ENCODE measurements at places on chromosomes 3 and 15. TPM values are rescaled to one million over a fixed set of nuclear protein-coding genes. Genes with fewer than 3 reads are reported as not detected.
A peak's percentile ranks its signal among the peaks of the same experiment; 100 is the strongest.

DNA sequence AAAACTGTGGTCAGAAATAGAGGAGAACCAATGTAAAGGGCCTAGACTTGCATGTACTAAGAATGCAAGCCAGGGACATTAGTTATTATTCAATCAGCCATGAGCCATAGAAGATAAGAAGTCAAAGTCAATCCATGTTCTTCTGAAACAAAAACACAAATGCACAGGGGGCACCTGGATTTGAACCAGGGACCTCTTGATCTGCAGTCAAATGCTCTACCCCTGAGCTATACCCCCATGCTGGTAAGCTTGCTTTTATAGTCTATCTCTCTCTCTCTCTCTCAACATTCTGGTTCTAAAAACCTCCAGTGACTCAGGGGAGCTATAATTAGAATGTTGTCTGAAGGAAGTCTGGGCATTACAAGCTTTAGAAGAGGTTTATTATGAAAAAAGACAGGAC lies 85.6 kb upstream of the ACP3 start:
- no peak for DNase-seq

The TMEM207 gene
- not detected for total RNA-seq

- DNase-seq = no peak
Measured at GRCh38 chr3:115450036-115450435, 173.3 kb upstream of the GAP43 start.

GRCh38 chr3:59953104-59953503 lies 903.3 kb upstream of the CFAP20DC start:
- DNase-seq = no peak

GRCh38 chr15:65801229-65801805 lies 9.2 kb upstream of the DENND4A start:
- no peak for DNase-seq

DNA sequence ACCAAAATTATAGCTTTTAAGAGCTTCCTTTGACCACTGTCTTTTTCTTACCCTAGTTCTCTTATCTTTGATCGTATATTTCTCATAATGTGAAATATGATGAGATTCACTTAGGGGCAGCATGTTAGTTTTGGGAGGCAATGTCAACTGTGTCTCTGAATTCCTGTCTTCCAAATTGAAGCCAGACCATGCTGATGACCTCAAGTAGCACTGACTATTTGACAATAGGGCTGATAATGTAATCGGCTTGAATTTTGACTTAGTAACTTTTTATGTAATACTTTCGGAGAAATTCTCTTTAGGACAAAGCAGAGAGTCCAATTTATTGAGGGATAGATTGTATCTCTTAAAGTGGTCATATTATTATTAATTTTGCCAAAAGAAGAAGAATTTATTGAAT lies 295.4 kb upstream of the TPRG1 start:
- no peak for DNase-seq

DNA sequence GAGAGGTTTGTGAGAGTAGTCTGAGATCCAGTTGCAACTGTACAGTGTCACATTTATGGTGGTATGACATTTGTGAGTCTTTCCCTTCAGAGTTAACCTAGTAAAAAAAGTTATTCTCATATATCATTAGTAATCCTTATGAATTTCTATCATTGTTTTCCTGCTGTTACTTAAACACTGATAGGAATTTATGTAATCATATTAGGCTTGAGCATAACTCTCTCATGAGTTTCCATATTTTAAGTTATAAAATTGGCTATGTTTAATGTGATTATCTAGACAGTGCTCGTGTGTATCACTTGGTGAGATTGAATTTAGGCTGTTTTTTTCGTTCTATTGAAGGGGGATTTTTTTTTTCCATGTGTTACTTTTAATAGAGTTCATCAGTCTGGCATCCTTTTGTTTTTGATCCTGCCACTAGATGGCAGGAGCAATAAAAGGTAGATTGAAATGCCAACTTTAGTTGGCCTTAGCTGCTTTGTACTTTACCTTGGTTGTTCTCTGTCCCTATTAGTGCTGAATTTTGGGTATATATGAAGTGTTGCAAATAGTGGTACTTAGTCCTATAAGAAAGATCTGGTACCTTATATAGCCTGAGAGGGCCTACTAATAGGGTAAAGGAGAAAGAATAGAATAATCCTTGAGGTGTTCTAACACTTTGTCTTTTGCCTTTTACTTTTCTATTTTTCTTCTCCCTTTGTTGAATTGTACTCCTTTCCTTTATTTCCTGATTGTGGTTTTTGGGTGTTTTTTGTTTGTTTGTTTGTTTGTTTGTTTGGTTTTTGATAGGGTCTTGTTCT lies 17.9 kb downstream of the STT3B start:
- no peak for DNase-seq

The CILP gene
- 45.2 TPM for total RNA-seq

The GLDN gene
- 8.5 TPM for total RNA-seq

DNA sequence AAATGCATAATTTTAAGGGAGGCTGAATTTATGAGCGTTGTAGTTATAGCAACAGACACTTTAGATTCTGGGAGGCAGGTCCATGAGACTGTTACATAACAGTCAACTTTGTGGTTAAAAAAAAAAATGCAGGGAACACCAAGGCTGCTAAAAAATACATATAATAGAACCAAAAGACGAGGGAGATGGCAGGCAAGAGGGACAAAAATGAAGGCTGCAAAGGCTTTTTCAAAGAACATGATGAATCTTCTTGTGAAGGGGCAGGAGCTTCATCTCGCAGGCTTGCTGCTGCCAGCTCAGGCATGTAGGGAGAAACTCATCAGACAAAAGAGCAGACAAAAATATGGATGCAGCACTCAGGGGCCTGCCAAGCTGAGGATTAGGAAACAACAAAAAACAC lies 243.9 kb downstream of the SHQ1 start:
- no peak for DNase-seq

The HYKK gene
- total RNA-seq = 4.3 TPM

GRCh38 chr15:71221417-71221816 lies 106.1 kb downstream of the THSD4 start:
- no peak for DNase-seq

The PLCH1 gene
- total RNA-seq = 0.35 TPM

The C3orf85 gene
- not detected for total RNA-seq

The C3orf33 gene
- 7.3 TPM for total RNA-seq

DNA sequence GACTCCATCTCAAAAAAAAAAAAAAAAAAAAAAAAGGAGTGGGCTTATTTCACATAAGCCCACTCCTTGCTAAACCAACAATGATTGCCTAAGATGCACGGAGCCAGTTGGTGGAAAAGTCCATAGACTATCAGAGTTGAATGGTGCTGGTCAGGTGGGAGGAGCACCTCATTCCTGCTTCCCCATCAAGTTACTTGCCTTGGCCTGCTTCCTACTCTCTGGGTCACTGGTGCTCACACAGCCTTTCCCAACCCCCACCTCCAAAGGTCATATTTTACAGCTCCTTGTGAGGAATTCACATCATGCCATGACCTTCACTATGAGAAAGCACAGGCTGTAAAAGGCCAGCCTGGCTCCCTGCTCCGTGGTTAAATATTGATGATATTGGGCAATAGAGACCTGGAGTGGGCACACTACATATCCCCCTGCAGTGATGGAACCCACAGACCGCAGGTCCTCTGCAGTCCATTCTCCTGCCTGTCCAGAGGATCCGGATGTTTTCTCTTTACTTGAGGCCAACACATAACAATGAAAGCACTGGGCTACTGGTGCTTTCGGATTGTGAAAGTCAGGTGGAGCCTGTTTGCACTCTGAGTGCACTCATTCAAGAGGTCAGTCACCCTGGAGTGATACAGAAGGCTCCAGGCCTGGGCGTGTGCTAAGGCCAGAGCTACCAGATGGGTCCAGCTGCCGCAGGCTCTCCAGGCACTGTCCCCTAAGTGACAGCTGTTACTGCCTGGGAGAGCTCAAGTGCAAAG lies at the start of gene SLC51B:
Gene SLC51B, plus strand, starts transcription at position 664 of the 758 bp plus-strand sequence. CDS start 4,618 bp downstream, outside the sequence.
- peak; percentile 54 for DNase-seq

DNA sequence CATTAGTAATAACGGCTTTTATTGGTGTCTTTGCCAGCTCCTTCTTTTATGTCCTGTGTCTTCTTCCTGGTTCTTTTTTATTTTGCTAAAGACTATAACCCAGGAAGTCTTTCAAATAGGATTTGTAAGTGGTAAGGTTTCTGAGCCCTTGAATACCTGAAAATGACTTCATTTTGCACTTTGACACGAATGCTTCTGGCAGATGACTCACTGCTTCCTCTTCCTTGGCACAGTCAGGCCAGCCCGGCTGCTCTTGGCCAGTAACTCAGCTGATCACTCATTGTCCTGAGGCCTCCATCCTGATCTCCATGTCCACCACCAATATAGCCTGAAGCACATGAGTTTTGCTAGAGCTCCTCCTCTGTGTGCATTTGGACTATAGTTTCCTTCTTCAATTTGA lies 48.7 kb upstream of the NR2E3 start:
- no peak for DNase-seq

- no peak for DNase-seq
Measured at GRCh38 chr3:189563853-189564563, 67.2 kb upstream of the TP63 start.

DNA sequence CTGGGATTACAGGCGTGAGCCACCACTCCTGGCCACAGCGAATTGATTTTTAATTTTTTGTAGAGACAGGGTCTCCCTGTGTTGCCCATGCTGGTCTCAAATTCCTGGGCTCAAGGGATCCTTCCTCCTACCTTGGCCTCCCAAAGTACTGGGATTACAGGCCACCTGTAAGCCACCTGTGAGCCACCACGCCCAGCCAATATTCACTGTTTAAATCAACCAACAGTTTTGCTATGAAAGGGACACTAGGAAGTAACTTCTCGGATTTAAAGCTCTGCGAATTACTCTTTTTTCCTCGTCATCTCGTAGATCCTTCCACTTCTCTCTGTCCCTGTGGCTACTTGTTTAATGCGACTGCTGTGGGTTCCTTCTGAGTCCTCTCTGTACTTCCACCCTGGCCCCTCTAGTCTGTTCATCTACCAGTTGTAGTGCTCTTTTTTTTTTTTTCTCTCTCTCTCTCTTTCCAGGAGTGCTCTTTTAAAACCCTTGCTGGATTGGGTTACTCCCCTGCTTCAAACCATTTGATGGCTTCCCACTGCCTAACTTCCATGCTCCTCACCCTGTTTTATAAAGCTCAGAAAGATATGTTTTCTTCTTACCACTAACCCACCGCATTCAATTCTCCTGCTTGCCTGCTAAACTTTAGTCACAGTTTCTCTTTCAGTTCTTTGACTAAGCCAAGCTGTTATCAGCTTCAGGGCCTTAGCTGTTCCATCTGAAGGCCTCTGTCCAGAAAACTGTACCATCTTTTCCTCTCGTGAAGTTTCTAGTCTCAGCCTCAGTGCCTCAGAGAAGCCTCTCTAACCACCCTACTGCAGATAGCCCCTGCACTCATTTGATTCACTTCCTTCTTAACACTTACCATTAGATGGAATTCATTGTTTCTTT lies 12.4 kb downstream of the RTF1 start:
- no peak for DNase-seq

- DNase-seq = no peak
Measured at GRCh38 chr15:101492766-101493692, 3.5 kb upstream of the PCSK6 start.

DNA sequence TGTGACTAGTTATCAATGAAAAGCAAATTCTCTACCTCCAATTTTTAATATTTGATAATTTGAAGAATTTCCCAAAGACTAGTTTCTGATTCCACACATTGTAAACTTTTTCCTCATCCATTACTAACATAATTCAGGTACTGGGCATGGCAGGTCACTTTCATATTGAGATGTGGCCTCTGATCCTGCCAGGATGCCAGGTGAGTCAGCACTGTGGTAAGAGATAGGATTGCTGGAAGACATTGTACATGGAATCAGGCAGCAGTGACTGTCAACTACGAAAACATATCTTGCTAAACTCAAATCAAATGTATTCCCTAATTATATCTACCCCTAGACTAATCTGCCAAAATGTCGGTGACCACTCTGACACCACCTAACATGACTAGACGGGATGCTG lies 33.2 kb upstream of the POU1F1 start:
- no peak for DNase-seq

DNA sequence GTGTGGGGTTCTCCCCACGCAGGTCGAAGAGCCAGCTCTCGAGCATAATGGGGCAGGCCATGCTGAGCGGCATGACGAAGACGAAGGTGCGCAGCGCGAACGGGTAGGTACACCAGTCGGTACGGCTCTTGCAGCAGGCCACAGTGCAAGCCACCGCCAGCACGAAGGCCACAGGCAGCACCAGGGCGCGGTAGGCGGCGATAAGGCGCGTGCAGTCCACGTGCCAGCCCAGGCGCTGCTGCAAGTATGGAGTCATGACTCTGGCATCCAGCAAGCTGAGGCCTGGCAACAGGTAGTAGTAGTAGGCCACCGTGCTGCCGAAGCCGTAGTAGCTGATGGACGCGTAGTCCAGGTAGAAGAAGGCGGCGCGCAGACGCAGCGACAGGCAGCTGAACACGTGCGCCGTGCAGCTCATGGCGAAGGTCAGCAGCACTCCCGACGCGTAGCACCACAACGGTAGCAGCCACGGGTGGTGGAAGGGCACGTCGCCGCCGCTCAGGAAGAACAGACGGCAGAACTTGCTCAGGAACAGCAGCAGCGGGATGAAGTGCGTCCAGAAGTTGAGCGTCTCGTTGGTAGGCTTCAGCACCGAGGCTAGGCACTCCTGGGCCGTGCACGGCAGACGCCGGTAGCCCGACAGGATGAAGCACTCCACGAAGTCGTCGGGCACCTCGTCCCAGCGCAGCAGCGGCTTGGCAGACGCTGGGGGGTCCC lies 797 bp downstream of the PAQR9 start:
- no peak for DNase-seq

DNA sequence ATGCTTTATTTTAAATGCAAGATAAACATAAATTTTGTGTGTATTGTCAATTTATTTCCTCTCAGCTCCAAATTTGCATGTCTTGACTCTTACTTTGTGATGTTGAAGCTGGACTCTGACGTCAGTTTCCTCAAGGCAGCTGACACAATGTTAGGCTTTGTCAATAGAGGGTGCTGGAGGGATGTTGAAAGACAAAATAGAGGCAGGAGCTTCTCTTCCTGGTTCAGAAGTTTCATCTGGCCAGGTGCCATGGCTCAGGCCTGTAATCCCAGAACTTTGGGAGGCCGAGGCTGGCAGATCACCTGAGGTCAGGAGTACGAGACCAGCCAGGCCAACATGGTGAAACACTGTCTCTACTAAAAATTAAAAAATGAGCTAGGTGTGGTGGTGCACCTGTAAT lies 408.6 kb downstream of the GBE1 start:
- no peak for DNase-seq

The SLCO2A1 gene
- 30.4 TPM for total RNA-seq

DNA sequence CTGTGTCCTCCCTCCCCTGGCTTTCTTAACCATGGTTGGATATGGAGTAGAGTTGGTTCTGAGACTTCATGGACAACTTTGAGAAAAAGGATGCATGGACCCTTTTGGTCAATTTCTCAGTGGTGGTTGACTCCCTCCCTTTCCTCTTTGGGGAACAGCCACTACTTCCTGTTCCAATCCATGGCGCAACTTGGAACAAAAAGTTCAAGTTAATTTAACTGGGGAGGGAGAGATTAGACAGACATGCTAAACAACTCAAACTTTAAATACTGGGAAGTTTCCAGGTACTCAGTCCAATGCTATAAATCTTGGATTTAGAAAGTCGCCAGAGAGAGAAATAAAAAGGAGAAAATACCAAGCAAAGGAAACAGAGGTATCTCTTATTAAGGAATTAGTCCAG lies 202.2 kb downstream of the PDZRN3 start:
- no peak for DNase-seq

GRCh38 chr3:50630877-50631276 lies 13.9 kb downstream of the MAPKAPK3 start:
- no peak for DNase-seq

The DCLK3 gene
- 0.19 TPM for total RNA-seq

GRCh38 chr3:141065841-141066805 lies 15.0 kb downstream of the SPSB4 start:
- no peak for DNase-seq

- DNase-seq = peak; percentile 51
Measured at GRCh38 chr3:194395778-194396538, 3.1 kb downstream of the GP5 start.
